Activated naive CD4-positive, alpha-beta T cell (primary cell): ENCODE measurements at places on chromosomes 7 and 10.
A peak's percentile ranks its signal among the peaks of the same experiment; 100 is the strongest.

- no peak for DNase-seq
Measured at GRCh38 chr7:18626086-18626485, 130.5 kb downstream of the HDAC9 start.

DNA sequence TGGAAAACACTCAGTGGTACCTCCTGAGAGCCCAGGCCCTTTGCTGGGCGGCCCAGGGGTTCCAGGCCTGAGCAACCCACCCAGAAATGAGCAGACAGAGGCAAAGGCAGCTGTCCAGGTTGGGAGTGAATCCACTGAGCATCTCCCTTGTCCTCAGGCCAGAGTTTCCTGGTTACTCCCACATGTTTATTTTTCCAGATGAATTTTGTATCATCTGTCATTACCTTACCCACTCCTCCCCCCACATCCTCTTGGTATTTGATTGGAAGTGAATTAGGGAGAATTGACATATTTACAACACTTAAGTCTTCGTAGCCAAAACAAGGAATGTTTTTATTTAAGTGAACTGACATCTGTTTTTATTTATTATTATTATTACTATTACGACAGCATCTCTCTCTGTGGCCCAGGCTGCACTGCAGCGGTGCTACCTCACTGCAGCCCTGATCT is 13.2 kb upstream of the LMBR1 start:
- no peak for DNase-seq

DNA sequence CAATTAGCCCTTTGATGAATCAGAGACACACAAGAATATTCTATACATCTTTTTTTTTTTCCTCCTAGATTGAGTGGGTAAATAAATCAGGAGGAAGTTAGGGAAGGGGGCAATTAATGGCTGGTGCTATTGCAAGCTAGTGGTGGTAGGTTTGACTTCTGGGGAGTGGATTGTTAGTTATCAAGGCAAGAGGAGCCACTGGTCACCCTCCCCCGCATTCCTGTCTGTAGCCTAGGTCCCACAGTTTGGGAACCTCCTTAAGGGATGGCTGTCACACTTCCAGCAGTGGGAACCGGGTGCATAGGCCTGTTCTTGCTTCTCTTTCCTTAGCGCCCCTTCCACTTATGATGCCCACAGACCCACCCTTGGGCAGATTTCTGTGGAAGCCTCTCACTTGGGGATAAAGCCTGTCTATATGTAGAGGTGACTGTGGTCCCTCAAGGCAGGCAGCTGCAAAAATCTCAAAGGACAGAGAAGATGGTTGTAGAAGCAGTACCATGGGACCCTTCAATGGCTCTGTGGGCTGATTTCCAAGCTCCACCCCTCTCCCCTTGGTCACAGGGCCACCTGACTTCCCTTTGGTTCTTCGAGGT is 2.3 kb upstream of the ADCK2 start:
- DNase-seq = no peak

DNA sequence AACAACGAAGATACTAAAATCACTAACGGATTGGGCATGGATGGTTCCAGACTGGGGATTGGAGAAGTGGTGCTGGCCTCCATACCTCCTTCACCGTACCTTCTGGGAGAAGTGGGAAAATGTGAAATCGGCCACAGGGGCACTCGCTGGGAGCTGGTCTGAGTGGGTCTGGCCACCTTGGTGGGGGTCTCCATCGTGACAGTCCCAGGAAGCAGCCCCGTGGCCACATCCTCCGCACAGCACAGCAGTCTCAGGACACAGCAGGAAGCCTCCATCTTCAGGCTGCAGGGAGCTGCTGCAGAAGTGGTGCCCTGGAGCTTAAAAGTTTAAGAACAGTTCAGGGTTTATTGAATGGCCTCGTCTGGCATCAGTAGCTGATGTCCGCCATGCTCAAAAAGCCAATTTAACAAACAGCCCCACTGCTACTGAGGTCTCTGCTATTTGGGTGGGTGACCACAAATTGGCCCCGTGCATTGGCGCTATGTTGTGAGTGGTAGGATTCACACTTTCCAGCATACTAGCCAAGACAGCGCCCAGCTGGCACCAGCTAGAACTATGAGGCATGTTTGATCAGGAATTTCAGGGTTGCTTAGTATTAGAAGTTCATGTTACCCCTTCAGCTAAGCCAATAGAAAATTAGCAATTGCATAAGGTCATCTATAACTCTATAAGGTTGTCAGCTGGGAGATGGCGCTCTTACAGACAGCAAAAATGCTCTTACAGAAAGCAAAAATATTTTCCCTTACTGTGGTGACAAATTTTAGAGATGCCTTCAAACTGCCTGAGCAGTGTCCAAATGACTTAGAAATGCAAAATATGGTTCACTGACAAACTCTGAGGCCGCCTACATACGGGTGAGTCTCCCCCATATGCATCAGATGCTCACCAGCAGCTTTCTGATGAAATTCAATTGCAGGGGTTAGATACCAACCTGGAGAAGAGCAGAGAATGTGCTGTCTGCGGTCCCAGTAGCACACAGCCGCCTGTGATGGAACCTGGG is 17.0 kb downstream of the PKD1L1 start:
- DNase-seq = no peak

GRCh38 chr7:96322373-96322695 is 436 bp upstream of the SLC25A13 start:
- DNase-seq = no peak

DNA sequence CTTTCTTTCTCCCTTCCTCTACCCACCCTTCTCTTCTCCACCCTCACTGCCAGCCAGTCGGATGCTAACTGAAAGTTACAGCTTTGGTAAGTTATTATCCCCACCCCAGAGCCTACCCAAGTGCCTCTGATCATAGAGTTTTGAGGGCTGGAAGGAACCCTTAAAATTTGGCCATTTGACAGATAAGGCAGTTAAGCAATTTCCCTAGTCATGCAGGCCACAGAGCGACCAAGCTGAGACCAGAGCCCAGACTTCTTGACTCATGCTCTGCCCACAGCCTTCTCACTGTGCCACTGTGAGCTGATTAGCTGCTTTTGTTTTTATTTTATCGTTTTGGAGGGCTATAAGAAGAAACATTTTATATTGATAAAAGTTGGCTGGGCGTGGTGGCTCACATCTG is 17.2 kb downstream of the SAP25 start:
- no peak for DNase-seq

DNA sequence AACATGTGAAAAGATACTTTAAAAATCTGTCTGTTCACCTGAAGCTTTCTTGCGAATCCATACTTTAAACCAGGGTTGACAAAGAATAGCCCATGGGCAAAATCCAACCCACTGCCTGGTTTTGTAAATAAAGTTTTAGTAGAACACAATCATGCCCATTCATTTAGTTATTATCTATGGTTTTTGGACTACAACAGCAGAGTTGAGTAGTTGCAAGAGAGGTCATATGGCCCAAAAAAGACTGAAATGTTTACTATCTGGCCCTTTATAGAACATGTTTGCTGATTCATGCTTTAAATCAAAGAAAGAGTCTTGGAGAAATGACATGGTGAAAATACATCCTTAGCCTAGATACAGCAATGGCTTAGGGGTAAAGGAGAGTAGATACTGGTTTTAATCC is 356.2 kb downstream of the RNLS start:
- no peak for DNase-seq

DNA sequence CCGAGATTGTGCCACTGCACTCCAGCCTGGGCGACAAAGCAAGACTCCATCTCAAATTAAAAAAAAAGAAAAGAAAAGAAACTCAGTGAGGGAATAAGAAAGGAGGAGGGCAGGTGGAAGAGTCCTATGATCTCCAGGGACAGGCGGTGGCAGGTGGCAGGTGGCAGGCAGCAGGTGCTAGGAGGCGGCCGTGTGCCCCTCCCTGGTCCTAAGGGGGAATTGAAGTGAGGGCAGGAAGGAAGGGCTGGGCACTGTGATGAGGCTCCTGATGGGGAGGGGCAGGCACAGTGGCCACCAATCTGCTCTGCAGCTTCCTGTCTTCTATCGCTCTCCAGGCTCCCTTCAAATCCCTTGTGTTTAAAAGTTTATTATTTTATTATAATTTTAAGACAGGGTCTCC is 41.2 kb upstream of the UBE3C start:
- no peak for DNase-seq

- no peak for DNase-seq
Measured at GRCh38 chr7:66356277-66356721, 151.2 kb downstream of the TPST1 start.

DNA sequence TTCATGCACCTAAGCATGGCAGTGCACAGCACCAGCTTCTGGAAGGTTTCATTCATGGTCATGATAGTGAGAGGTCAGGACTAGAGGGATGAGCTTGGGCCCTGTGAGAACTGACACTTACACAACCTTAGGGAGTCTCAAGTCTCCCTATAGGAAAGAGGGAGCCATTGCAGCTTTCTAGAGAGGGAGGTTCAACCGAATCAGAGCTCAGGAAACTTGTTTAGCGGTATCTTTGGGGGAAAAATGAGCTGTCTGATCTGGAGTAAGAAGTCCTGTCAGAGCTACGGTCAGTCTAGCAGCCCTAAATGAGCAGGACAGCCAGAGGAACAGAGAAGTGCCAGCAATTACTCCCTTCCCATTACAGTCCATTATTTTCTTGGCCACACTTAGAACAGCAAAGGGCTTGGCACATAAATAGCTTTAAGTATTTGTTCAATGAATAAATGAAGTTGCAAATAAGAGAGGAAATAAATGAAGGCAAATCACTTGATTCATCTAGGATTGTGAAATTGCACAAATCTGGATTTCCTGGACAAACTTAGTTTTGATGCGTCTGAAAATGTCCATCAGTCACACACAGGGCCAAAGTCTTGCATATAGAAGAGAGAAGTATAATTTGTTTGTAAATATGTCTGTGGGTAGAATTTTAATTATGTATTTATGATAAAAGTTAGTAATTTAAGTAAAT is 262.0 kb downstream of the GLI3 start:
- DNase-seq = no peak

- no peak for DNase-seq
Measured at GRCh38 chr10:113960617-113961181, 83.0 kb upstream of the ADRB1 start.

DNA sequence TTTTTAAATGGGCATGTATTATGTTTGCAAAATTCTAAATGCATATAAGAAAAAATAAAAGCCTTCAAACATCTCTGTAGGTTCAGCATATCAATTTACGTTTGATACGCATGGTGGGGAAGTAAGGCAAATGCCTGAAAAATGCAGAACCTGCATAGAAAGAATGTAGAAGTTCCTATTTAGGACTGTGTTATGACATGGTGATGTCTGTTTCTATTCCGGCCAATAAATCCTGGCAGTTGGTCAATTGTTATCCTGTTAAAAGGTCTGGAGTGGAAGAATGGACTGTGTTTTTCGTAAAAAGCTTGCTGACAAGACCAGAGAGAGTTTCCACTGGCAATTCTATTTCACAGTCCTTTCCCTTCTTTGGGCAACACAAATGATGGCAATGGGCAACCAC is 49.6 kb upstream of the CAV2 start:
- no peak for DNase-seq

- DNase-seq = no peak
Measured at GRCh38 chr7:38453168-38453567, 178.0 kb downstream of the AMPH start.

- DNase-seq = no peak
Measured at GRCh38 chr7:108723381-108723814, 153.7 kb downstream of the DNAJB9 start.

- no peak for DNase-seq
Measured at GRCh38 chr7:10237306-10237705, 736.4 kb upstream of the PHF14 start.

GRCh38 chr7:96831446-96831845 is 121.8 kb upstream of the SEM1 start:
- DNase-seq = no peak

DNA sequence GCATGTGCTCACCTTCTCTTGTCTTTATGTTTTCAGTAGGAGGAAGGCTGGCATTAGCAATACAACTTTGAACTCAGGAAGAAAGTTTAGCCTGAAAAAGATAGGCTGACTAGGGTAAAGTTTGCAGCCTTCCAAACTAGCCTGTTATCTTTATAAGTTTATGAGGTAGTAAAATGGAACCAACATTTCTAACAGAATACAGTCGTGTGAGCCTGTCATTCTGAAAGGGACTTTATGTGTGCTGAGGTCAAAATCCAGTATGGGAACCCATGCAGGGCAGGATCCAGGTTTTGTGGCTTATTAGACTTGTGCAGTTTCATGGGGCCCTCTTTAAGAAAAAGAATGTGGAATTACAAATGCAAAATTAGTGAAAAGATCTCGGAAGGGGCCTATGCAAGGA is 201.0 kb upstream of the PRPS1L1 start:
- DNase-seq = no peak

- no peak for DNase-seq
Measured at GRCh38 chr10:70782086-70782745, 3.0 kb downstream of the TBATA start.

DNA sequence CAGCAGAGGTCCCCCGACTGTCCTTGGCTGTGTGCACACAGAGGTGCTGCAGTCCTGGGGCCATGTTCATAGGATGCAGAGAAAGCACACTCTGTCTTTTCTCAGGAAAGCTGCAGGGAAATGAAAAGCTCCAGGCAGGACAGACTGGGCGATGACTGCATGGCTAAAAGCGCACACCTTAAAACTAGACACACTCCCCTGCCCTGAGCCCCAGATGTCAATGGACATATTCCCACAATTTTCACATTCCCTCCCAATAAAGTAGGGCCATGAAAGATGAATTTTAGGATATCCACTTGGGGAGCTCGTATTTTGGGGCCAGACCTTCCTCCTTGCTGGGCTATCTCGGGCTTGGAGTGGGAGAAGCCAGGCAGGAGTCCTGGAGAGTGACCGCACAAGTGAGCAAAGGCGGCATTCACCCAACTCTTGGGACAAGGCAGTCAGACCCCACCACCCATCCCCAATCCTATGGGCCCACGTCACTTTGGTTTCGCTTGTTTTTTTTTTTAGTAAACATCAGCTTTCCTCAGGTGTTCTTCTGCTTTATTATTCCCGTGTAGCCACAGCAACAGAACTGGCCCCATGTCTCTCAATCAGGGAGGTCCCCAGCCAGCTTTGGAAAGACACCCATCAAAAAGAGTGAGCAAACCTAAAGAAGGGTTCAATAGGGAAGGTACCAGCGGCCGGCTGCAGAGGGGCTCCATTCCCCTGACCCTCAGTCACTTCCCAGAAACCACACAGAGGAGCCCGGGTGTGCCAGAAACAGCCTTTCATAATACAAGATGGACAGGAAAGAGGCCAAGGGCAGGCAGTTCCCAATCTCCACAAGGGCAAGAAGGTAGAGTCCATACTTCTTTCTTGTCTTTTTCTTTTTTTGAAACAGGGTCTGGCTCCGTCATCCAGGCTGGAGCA is 12.7 kb downstream of the GPRIN2 start:
- DNase-seq = no peak

GRCh38 chr10:127200646-127201045 is 4.3 kb upstream of the INSYN2A start:
- DNase-seq = no peak

DNA sequence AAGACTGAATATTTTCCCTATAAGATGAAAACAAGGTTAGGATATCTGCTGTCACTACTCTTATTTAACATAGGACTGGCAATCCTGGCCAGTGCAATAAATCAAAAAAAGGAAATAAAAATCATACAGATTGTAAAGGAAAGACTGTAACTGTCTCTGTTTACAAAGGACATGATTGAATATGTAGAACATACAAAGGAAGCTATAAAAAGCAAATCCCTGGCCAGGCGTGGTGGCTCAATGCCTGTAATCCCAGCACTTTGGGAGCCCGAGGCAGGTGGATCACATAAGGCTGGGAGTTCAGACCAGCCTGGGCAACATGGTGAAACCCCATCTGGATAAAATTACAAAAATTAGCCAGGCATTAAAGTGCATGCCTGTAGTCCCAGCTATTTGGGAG is 15.8 kb downstream of the ZNF485 start:
- no peak for DNase-seq

- DNase-seq = peak; percentile 7
Measured at GRCh38 chr10:124092860-124093773, at the start of gene CHST15. CHST15 (minus strand) TSS chr10:124093598; CDS start chr10:124046212, 47,386 bp downstream.

GRCh38 chr7:21099955-21100354 is 313.3 kb upstream of the SP8 start:
- DNase-seq = no peak
